AG08396 (cell line): ENCODE measurements at places on chromosomes 7 and 10.

DNA sequence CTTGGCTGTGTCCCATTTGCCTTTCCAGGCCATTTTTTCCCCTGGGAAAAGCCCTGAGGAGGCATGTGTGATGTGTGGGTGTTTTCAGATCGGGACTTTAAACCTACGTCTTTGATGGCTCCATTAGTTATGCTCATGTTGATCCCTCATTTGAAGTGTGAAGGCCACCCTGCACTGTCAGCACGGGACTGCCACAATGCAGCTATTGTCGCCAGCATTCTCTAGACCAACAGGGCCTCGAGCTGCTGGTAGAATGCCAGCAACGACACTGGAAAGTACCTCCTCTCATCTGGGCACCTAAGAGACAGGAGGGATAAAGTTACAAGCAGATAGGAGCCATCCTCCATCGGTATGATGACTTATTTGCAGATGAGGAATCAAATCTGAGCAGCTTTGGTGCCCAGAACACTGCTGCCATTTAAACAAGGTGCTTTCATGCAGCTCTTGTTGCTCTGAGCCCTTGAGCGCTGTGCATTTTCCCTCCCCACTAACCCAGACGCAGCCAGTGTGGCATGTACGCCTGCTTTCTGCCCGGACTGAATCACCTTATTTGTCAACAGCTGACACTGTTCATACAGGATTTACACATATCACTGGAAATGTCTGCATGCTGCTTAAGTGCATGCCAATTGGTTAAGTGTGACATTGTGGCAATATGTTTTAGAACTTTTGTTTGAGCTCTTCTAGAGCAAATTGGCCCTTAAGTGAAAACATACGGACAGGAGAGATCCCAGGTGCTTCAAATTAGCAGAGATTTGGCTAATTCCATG lies 175.0 kb upstream of the PITRM1 start:
- DNase-seq, result no peak

GRCh38 chr10:104391150-104391968 lies 37.7 kb downstream of the CFAP58 start:
- DNase-seq, result no peak

DNA sequence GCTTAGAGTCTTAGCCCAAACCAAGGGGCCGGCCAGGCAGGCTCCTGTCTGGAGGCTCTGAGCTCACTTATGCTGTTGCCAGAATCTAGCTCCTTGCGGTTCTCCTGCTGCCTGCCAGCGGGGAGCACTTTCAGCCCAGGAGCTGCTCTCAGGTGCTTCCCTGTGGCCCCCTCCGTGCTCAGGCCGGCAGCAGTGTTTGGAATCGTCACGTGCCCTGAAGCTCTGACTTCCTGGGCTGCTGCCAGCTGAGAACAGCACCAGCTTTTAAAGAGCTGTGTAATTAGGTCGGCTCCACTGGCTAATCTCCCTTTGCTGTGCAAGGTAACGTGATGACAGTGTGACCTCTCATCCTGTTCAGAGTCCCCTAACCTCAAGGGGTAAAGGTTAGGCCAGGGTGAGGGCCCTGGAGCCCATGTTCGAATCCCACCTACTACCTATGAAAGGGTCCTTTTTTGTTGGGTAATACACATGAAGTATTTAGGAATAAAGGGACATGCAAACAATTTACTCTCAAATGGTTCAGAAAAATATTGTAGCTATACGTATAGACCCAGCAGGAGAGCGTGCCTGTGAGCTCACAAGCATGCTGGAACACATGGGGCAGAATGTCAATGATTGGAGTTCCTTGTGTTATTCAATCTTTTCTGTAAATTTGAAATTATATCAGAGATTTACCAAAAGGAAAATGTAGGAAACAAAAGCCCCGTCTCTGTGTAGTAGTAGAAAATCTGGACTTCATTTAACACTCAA lies 16.6 kb downstream of the ZNF862 start:
- peak; percentile 64 for DNase-seq

- DNase-seq, result no peak
These were observed 152.7 kb upstream of the PCBD1 start for GRCh38 chr10:71040846-71041605.

GRCh38 chr7:1781369-1781768 lies 111.3 kb downstream of the ELFN1 start:
- no peak for DNase-seq

- no peak for DNase-seq
These were observed 11.1 kb upstream of the SGCE start for GRCh38 chr7:94666879-94667587.

GRCh38 chr7:31028006-31028405 lies 24.1 kb upstream of the ADCYAP1R1 start:
- DNase-seq, result no peak

- DNase-seq, result no peak
These were observed 2.3 kb downstream of the ZNHIT1 start for GRCh38 chr7:101220295-101220694.

- no peak for DNase-seq
These were observed 46.4 kb downstream of the PDGFA start for GRCh38 chr7:473211-473734.

DNA sequence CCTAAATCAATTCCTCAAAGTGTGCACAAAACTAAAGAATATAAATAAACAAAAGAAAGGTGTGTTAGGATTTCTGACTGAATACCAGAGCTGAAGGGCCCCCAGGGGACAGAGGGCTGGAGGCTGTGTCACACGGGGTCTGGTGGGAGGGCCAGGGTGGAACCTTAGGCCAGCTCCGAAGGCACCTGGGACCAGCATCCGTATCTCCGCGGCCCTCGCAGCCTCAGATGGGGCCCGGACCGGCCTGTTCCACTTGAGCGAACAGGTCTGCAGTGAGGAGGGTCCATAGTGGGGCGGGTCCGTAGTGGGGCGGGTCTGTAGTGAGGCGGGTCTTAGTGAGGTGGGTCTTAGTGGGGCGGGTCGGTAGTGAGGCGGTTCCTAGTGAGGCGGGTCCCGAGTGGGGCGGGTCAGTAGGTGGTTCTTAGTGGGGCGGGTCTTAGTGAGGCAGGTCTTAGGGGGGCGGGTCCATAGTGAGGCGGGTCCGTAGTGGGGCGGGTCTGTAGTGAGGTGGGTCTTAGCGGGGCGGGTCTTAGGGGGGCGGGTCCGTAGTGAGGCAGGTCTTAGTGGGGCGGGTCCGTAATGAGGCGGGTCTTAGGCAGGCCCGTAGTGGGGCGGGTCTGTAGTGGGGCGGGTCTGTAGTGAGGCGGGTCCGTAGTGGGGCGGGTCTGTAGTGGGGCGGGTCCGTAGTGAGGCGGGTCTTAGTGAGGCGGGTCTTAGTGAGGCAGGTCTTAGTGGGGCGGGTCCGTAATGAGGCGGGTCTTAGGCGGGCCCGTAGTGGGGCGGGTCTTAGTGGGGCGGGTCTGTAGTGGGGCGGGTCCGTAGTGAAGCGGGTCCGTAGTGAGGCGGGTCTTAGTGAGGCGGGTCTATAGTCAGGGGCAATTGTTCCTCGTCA lies 15.1 kb downstream of the GPR146 start:
- no peak for DNase-seq

DNA sequence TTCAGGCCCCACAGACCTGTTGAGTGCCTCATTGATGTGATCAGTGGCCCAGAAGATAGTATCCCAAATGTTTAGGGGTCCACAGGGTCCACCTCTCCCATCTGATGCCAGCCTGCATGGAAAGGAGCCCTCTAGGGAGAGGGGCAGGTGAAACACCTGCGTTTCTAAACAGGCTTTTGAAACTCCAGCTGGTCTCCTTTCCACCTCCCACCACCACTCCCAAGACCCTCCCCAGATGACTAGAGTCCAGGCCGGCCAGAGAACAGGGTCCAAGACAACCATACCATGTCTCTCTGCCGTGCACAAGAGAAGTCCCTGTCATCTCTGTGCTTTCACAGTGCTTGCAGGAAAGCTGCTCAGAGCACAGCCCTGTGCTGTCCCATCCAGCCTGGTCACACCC lies 105.0 kb upstream of the NANOS1 start:
- DNase-seq, result no peak
